ENCODE measurements at places on chromosomes 7 and 10. TPM values are rescaled to one million over a fixed set of nuclear protein-coding genes. Genes with fewer than 3 reads are reported as not detected.

DNA sequence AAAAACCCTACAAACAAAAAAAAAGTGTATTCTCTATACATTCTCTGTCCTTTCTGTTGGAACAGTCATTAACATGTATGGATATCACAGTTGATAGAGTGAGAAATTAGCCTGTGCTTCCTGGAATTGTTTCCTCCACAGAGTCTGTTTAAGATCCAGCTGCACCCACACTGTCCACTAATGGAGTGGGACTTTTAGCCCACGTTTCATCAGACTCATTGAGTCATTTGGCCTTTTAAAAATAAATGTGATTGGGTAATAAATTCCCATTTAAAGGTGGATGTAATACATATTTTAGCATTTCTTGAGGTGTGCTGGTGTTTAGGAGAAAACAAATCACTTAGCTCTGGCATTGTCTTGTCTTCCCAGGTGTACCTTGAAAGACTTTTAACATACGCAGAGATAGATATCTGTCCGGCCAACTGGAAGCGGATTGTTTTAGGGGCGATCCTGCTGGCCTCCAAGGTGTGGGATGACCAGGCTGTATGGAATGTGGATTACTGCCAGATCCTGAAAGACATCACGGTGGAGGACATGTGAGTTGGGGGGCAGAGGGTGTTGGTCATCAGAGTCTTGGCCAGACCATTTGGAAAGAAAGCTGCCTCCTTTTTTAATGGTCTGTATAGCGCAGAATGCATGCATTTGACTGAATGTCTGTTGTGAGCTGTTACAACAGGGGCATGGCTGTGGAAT lies 52.3 kb upstream of the GJD4 start:
- no peak for DNase-seq
- H3K4me1 ChIP-seq = no peaks in the 10 kb centered on the region
- no peaks in the 10 kb centered on the region for H3K27me3 ChIP-seq
- H3K36me3 ChIP-seq = no peaks in the 10 kb centered on the region

DNA sequence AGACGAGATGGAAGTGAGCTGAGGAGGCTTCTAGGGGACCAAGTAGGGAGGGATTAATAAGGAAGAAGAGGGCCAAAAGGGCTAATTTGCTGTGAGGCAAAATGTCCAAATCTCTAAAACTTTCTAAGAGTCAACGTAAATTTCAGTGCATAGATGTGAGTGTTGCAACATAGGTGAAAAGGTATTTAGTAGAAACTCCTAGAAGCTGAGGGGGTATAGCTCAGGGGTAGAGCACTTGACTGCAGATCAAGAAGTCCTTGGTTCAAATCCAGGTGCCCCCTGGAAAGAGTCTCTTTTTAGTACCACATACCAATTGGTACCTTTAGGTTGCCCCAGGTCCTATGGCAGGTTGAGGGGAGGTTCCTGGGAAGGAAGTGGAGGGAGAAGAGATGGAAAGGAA lies 48.7 kb upstream of the ZNF746 start:
- peaks cover 5% of the 10 kb centered on the region for H3K36me3 ChIP-seq
- no peak overlapping the region for H3K4me3 ChIP-seq
- H3K27me3 ChIP-seq = no peaks in the 10 kb centered on the region
- H3K4me1 ChIP-seq = no peaks in the 10 kb centered on the region
- no peak overlapping the region for H3K27ac ChIP-seq

- no peaks in the 10 kb centered on the region for H3K36me3 ChIP-seq
- no peaks in the 10 kb centered on the region for H3K27me3 ChIP-seq
- no peaks in the 10 kb centered on the region for H3K4me1 ChIP-seq
- peak; percentile 38 for DNase-seq
- H3K27ac ChIP-seq = no peak overlapping the region
- no peak overlapping the region for H3K4me3 ChIP-seq
These were observed 158.8 kb downstream of the SH3PXD2A start for GRCh38 chr10:103696411-103697145.

GRCh38 chr10:8338177-8338766 lies 283.8 kb downstream of the GATA3 start:
- peaks cover 6% of the 10 kb centered on the region for H3K27me3 ChIP-seq
- H3K4me3 ChIP-seq = no peak overlapping the region
- no peaks in the 10 kb centered on the region for H3K4me1 ChIP-seq
- no peaks in the 10 kb centered on the region for H3K36me3 ChIP-seq

DNA sequence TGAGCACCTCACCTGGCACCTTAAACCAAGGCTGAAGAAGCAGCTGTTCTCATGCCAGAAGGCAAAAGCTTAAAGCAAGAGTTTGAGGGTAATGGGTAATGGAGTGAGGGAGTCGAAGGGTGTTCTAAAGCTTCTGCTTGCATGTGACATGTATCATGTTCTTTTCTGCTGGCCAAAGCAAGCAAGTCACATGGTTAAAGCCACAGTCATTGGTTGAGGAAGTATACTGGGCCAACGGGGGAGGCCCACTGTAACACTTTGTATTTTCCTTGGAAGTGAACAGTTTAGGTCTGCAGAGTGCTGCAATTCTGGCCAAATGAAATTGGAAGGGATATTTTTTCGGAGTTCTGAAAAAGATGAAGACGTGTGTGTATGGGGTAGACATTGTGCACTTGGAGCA lies 75.7 kb downstream of the REEP3 start:
- no peaks in the 10 kb centered on the region for H3K27me3 ChIP-seq
- H3K36me3 ChIP-seq = no peaks in the 10 kb centered on the region
- DNase-seq = no peak
- H3K27ac ChIP-seq = no peak overlapping the region

GRCh38 chr7:6276911-6277408 lies 4.5 kb upstream of the CYTH3 start:
- no peak overlapping the region for H3K27ac ChIP-seq
- H3K4me3 ChIP-seq = no peak overlapping the region
- H3K27me3 ChIP-seq = no peaks in the 10 kb centered on the region
- no peak for DNase-seq

GRCh38 chr10:62980687-62981086 lies 152.4 kb upstream of the NRBF2 start:
- no peaks in the 10 kb centered on the region for H3K4me1 ChIP-seq
- H3K27ac ChIP-seq = no peak overlapping the region
- H3K36me3 ChIP-seq = no peaks in the 10 kb centered on the region
- no peaks in the 10 kb centered on the region for H3K27me3 ChIP-seq
- H3K4me3 ChIP-seq = no peak overlapping the region

- H3K4me1 ChIP-seq = no peaks in the 10 kb centered on the region
- no peaks in the 10 kb centered on the region for H3K27me3 ChIP-seq
- no peak for DNase-seq
- no peak overlapping the region for H3K4me3 ChIP-seq
These were observed 6.7 kb upstream of the FAM180A start for GRCh38 chr7:135755351-135755753.

DNA sequence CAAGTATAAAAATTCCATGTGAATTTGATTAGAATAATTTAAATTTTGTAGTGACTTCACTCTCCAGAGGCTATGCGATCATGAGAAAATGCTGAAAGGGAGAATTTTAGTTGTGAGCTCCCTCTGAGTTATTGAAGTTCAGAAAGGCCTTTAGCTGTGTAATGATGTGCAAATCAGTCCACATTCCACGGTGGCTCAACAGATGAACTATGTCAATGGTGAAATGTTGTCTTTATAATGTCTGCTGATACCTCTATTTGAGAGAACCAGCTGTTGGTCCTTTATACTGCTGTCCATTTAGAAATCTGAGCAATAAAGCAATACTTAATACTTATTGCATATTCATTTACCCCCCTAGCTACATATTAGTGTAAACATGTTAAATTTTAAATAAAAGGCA lies 7.1 kb upstream of the ITGB8 start:
- H3K4me1 ChIP-seq = no peaks in the 10 kb centered on the region
- no peak overlapping the region for H3K27ac ChIP-seq
- no peaks in the 10 kb centered on the region for H3K36me3 ChIP-seq
- no peaks in the 10 kb centered on the region for H3K27me3 ChIP-seq
- no peak for DNase-seq

DNA sequence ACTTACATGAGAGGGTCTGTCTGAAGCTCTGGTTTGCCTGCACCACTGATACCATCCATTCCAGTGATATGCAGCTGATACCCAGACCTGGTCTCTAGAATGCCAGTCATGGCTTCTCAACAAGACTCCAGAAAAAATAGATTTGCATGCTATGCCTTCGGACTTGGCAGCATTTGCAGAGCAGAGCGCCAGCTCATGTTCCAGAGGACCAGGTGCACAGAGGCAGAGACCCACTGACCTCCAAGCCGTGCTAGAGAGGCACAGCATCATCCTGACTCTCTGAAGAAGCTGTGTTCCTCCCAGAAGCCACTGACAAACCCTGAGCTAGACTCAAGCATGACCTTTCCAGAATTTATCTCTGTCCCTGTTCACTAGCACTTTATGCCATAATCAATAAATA lies 6.9 kb upstream of the PRKAG2 start:
- DNase-seq = no peak
- H3K36me3 ChIP-seq = no peaks in the 10 kb centered on the region
- H3K27ac ChIP-seq = no peak overlapping the region
- H3K4me1 ChIP-seq = no peaks in the 10 kb centered on the region
- H3K4me3 ChIP-seq = no peak overlapping the region
- no peaks in the 10 kb centered on the region for H3K27me3 ChIP-seq

DNA sequence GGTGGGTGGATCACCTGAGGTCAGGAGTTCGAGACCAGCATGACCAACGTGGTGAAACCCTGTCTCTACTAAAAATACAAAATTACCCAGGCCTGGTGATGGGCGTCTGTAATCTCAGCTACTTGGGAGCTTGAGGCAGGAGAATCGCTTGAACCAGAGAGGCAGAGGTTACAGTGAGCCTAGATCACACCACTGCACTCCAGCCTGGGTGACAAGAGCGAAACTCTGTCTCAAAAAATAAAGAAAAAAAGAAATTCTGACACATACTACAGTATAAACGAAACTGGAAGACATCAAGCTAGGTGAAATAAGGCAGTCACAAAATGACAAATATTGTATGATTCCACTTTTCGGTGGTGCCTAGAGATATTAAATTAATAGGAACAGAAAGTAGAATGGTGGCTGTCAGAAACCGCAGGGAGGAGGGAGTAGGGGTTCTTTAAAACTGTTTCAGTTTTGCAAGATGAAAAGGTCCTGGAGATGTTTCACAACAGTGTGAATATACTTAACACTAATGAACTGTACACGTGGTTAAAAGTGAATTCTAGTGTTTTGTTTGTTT lies 23.2 kb downstream of the PILRA start:
- H3K27me3 ChIP-seq = no peaks in the 10 kb centered on the region
- no peak for DNase-seq
- no peak overlapping the region for H3K4me3 ChIP-seq
- no peak overlapping the region for H3K27ac ChIP-seq
- no peaks in the 10 kb centered on the region for H3K36me3 ChIP-seq
- H3K4me1 ChIP-seq = no peaks in the 10 kb centered on the region

- H3K4me1 ChIP-seq = no peaks in the 10 kb centered on the region
- no peak overlapping the region for H3K4me3 ChIP-seq
- H3K27me3 ChIP-seq = no peaks in the 10 kb centered on the region
- H3K27ac ChIP-seq = no peak overlapping the region
- DNase-seq = no peak
- H3K36me3 ChIP-seq = no peaks in the 10 kb centered on the region
These were observed 94.4 kb upstream of the FZD1 start for GRCh38 chr7:91169830-91170191.

- H3K27ac ChIP-seq = no peak overlapping the region
- H3K27me3 ChIP-seq = no peaks in the 10 kb centered on the region
- no peak overlapping the region for H3K4me3 ChIP-seq
These were observed 170.9 kb downstream of the USP6NL start for GRCh38 chr10:11440250-11441150.

GRCh38 chr7:131454498-131454897 lies 101.9 kb downstream of the PODXL start:
- H3K27me3 ChIP-seq = no peaks in the 10 kb centered on the region
- no peak overlapping the region for H3K4me3 ChIP-seq
- no peak overlapping the region for H3K27ac ChIP-seq

DNA sequence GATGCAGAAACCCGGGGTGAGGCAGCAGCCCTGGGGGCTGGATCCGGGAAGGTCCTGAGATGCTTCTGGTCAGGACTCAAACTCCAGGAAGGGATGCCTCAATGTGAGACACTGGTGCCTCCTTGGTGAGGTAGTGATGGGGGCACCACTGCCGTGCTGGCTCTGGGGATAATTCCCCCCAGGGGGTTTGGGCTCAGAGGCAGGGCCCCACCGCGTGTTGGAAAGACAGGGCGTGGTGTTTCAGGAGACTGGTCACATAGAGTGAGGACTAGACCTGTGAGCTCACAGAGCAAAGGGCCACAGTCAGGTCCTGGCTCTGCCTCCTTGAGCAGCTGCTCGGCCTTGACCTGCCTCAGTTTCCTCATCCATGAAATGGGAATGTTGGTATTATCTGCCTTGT lies 361.9 kb downstream of the GLRX3 start:
- DNase-seq = no peak
- H3K27ac ChIP-seq = no peak overlapping the region
- H3K27me3 ChIP-seq = no peaks in the 10 kb centered on the region
- H3K4me1 ChIP-seq = no peaks in the 10 kb centered on the region

DNA sequence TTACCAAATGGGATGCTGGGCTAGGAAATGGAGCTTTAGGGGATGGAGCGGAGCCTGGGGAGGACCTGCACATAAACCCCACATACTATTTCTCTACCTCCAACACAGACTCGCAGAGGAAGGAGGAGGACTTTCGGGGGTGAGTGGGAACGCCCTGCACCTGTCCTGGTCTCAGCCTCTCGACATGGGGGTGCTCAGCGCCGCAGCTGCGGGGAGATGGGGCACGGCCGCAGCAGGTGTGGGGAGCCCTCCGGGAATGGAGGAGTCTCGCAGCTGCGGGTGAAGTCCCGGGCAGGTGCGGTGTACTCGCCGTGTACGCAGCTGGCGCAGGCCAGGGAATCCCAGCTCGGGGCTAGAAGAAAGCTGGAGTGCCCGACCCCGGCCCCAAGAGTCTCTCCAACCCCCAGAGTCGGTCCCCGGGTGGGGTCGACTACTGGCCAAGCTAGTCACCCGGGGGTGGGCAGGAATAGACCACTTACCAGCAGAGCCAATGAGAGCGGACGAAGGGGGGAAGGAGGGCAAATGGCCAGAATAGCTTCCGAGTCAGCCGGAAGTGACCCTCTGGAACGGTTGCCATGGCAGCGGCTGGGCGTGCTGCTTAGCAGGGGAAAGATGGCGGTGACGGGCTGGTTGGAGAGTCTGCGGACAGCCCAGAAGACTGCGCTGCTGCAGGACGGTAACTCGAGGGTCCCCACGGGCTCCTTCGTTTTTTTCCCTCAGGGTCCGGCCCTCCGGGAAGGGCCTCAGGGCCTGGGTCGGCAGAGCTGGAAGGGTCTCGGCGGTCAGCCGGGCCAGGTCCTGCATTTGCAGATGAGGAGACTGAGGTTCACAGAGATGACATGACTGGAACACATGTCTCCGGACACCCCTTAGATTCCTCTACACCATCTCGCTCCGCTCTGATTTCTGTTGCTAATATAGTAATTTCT lies at the start of the genes DPCD and POLL:
Gene DPCD, plus strand, starts transcription at position 597 of the 929 bp plus-strand sequence. Its CDS starts 16 bp downstream, at position 613.
Gene POLL, minus strand, starts transcription at position 533 of the 929 bp plus-strand sequence. CDS start 897 bp downstream, outside the sequence.
- H3K36me3 ChIP-seq = no peaks in the 10 kb centered on the region
- peak; percentile 98 for DNase-seq
- H3K27me3 ChIP-seq = no peaks in the 10 kb centered on the region
- peak within 1 kb of the TSS; percentile 69 for H3K4me3 ChIP-seq

SFMBT2 gene
- total RNA-seq = 1.4 TPM

DGKB gene
- total RNA-seq = 0.16 TPM

ZNF365 gene
- not detected for total RNA-seq

SLC16A9 gene
- not detected for total RNA-seq

TUBB8 gene
- total RNA-seq = not detected

CDK1 gene
- total RNA-seq = 1.2 TPM

TEX47 gene
- not detected for total RNA-seq

TMEM225B gene
- 0.31 TPM for total RNA-seq

GNG11 gene
- 0.86 TPM for total RNA-seq

SSC4D gene
- 1.6 TPM for total RNA-seq

CLRN3 gene
- total RNA-seq = 24.9 TPM

XPNPEP1 gene
- 51.1 TPM for total RNA-seq

CNTNAP2 gene
- 4.2 TPM for total RNA-seq

CTTNBP2 gene
- 1.6 TPM for total RNA-seq

GJD4 gene
- not detected for total RNA-seq
